ENCODE measurements at places on chromosomes 2 and 18.
A peak's percentile ranks its signal among the peaks of the same experiment; 100 is the strongest.

- DNase-seq, result no peak
These were observed 180.8 kb downstream of the TCF4 start for GRCh38 chr18:55407191-55407590.

GRCh38 chr2:52779446-52779845 is 988.2 kb upstream of the CHAC2 start:
- no peak for DNase-seq

- DNase-seq, result no peak
These were observed 36.4 kb upstream of the GCG start for GRCh38 chr2:162188451-162188850.

- DNase-seq, result no peak
These were observed 159.5 kb upstream of the GYPC start for GRCh38 chr2:126496493-126496892.

DNA sequence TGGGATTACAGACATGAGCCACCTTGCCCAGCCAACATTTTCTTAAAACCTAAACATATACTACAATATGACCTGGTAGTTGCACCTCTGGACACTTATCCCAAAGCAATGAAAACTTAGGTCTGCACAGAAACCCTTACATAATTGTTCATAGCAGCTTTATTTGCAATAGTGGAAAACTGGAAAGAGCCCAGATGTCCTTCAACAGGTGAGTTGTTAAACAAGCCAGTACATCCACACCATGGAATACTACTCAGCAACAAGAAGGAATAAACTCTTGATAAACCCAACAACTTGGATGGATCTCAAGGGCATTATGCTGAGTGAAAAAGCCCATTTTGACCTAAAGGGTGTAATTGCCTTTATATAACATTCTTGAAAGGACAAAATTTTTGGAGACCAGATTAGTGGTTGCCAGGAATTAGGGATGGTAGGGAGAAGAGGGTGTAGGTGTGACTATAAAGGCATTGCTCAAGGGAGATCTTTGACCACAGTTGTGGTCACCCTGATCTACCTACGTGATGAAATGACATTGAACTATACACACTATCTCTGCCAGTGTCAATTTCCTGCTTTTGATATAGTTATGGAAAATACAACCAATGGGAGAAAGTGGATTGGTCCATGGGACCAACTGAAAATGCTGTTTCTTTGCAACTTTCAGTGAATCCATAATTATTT is 11.9 kb upstream of the AMMECR1L start:
- DNase-seq, result no peak

DNA sequence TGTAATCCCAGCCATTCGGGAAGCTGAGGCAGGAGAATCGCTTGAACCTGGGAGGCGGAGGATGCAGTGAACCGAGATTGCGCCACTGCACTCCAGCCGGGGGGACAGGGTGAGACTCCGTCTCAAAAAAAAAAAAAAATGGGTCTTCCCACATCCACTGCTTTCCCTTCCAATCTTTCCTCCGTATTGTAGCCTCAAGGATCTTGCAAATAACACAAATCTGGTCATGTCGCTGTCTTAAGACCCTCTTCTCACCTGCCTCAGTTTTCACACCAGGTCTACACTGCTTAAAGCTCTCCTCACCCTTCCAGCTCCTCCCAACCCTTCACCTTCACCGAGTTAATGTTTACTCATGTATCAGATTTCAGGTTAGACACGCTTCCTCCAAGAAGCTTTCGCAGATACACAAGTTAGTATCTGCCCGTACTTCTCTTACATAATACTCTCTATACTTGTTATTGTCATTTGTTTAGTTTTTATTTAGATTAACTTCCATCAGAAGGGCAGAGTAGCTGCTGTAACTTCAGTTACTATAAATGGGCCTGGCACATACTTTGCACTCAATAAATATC is 1.5 kb downstream of the IER3IP1 start:
- DNase-seq, result no peak

GRCh38 chr2:210477496-210477895 is 937 bp upstream of the LANCL1 start:
- DNase-seq, result peak; percentile 18

GRCh38 chr2:30990176-30990575 is 148.1 kb downstream of the GALNT14 start:
- DNase-seq, result no peak

- no peak for DNase-seq
These were observed 155.0 kb downstream of the SETBP1 start for GRCh38 chr18:44835703-44836102.

GRCh38 chr2:192004188-192004963 is 157.5 kb upstream of the CAVIN2 start:
- DNase-seq, result no peak

- DNase-seq, result no peak
These were observed 100.0 kb downstream of the TCF4 start for GRCh38 chr18:55487997-55488396.

DNA sequence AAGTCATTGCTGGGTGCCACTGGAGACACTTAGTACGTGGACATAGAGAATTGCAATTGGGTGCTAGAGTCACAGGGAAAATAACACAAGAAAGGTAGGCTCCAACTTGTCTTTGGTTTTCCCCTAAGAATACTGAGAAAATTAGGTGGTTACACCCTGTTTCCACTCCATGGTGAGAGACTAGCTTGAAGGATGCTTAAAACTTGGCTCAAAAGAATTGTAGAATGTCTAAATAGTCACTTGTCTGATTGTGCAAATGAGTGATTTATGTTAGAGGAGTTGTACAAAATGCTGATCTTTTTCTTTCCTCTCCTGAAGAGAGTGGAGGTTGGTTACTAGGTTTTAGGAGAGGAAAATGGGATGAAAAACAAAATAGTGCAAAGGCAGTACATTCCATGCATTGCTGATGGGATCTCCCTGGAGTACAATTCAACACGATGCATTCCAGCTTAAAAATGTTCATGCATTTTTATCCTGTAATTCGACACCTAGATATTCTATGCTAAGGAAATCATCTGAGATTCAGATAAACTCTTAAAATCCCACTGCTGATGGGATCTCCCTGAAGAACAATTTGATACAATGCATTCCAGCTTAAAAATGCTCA is 2.2 kb upstream of the SERPINB12 start:
- no peak for DNase-seq

DNA sequence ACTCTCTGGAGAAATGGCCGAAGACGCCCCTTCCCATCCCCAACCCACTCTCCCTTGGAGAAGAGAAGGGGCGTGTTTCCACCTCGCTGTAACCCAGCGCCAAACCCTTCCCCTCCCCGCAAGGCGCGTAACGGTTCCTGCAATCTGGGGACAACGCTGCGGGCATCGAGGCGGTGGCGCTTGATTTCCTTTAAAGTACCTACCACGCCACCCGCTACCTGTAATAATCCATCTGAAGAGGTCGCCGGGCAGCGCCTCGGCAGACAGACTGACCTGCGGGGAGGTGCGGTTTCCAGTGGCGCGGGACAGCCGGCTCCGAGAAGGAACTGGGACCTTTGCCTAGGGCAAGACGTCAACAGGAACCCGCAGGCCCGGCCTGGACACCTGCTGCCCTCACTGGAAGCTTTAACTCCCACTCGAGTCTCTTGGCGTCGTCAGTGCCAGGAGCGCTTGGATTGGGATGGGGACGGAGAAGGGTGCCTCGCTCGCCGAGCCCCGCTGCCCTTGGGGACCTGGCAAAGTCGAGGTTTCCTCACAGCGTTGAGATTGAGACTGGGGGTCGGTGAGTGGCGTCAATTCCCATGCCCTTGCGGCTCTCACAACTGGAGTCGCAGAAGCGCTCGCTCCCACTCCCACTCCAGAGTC is at the start of gene CYP1B1:
Gene CYP1B1 (minus strand): TSS at position 645 of the 645 bp plus-strand sequence. CDS start 763 bp downstream, outside the sequence.
- DNase-seq, result peak; percentile 32

DNA sequence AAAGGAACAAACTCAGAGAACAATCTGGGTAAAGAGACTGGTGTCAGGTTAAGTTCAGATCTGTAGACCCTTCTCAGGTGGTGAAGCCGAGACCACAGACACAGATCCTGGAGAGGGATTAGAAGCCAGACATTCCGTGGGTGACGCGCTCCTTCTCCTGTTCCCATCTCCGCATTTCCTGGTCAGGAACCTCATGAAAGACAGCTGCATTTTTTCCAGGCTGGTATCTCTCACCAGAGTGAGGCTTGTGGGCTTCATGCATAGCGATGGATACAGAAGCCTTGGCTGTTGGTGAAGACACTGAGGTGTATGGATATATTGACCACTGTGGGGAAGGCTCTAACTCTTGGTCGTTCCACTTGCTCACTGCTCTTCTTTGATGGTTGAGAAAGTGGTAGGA is 152.6 kb downstream of the FAM210A start:
- no peak for DNase-seq

DNA sequence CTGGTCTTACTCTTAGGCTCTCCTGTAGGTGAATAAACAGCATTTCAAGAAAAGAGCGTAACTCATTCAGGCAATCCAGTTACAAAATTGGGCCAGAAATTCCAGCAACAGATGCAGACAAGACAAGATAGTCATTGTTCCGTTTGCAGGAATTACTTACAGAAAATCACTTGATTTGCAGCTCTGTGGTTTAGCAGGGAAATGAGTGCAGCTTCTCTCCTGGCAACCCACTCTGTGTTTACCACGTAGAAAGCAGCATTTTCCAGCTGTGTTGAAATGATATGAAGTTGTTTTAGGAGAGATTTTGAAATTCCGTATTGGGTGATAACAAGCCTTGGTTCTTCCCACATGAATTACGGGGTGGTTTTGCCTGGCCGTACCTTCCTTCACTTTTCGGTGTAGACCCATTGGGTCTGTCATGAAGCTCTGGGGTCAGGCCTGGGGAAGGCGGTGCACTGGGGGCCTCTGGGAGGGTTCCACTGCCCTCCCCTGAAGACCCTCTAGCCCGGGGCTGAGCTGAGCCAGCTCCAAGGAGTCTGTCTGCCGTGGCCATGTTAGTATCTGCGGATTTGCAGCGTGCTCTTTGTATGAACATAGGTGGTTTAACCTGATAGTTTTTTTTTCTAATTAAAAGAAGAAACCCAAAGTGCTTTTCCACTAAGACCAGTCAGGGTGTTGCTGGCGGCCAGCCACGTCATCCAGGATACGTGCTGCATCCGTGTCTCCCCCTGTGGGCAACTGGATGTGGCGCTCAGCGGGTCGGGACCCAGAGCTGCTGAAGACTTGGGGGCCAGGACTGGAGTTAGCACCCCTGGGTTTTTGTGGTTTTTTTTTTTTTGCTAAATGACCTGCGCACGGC is 58.9 kb upstream of the KCNG2 start:
- DNase-seq, result no peak

GRCh38 chr18:40769786-40770185 is 1185.2 kb upstream of the PIK3C3 start:
- DNase-seq, result no peak

DNA sequence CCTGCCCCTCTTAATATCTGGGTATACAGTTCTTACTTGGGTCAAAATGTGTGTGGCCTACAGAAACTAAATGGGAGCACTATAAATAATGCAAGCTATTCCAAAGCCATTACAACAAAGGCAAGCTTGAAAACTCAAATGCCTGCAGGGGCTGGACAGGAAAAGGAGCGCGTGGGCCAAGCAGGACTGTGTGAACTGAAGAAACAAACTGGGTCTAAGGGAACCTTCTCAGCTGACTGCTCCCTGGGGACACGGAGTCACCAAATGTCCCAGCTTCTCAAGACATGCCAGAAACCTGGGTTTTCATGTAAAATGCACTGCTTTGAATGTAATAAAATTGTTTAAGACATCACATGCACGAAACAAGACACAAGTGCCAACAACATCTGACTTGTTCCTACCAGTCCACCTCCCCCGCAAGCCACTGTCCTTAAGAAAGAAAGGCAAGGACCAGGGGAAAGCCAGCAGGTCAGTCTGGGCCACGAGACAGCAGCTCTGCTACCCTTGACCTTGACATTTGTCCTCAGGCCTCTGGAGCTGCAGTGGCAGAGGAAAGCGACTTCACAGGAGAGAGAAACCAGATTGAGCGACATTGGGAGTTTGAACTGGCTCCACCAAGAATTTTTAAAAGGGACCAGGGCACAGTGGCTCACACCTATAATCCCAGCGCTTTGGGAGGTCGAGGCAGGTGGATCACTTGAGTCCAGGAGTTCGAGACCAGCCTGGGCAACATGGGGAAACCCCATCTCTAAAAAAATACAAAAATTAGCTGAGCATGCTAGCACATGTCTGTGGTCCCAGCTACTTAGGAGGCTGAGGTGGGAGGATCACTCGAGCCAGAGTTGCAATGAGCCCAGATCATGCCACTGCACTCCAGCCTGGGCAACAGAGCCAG is 89.7 kb upstream of the SH3BP4 start:
- no peak for DNase-seq

DNA sequence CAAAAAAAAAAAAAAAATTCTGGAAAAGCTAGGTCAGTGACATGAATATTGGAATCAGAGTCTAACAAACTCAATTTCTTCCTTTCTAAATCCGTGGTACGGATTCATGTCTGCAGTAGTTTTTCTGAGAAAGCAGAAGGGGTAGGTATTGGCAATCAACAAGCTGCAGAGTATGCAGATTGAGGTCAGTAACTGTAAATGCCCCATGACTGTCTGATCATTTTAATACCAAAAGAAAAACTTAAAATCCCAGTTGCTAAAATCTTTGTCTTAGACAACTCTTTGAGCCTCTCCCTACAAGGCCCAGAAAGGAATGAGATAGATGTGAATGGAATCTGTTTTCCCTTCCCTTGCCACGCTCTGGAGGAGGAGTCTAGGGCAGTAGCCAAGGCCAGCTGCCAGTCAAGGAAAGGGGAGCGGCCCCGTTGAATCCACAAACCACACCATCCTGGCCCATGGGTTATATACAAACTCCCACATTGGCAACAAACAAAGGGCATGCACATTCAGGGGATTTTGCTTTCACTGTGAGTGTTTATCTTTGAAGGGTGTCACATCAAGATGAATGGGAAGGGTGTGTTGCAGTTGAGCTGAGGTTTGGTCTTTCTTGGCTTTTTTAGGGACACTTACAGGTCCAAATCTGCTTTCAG is 6.1 kb upstream of the CASP8 start:
- DNase-seq, result no peak

DNA sequence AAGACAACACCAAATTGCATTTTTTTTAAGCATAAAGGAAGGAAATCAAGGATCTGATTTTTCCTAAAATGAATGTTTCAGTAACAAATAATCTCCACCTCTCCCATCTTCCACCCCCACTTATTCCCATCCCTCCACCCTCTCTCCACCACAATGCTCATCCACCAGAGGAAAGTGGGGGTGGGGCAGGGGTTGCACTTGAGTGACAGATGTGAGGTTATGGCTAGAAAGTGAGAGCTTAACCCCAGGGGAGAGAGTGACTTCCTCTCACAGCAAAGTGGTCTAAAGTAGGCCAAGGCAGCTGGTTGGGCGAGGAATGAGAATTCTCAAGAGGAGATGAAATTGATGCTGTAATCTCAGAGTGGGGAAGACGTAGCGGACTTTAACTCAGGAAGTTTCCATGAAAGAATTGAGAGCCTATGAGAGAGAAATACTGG is 104.7 kb downstream of the HNRNPLL start:
- DNase-seq, result no peak

GRCh38 chr2:230762317-230762896 is 49.8 kb downstream of the CAB39 start:
- peak; percentile 42 for DNase-seq
